ENCODE measurements at places on chromosomes 16 and 17.

- DNase-seq, result no peak
These were observed 7.7 kb upstream of the C16orf78 start for GRCh38 chr16:49365711-49366509.

DNA sequence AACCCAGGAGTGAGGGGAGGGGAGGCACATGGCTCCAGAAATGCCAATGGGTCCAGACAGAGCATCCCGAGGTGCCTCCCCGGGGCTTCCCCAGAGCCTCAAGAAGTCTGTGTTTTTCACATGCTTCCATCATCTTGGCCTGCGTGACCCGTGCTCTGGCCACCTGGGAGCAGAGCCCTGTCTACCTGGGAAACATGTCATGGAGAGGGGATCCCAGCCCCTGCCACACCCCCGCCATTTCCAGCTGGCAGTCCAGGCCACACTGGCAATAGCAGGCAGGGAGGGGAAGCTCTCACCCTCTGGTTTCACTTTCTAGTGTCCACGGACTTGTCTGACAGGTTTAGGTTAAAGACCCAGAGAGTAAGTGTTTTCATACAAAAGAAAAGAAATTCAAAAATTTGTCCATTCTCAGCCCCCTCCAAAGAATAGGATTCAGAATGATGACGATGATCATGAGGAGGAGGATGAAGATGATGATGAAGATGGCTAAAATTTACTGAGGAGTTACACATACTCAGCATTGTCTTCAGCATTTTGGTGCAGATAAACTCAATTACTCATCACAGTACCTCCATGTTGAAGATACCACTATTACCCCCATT is 9.0 kb downstream of the SMIM5 start:
- DNase-seq, result no peak

- no peak for DNase-seq
These were observed 115.7 kb upstream of the KCNJ16 start for GRCh38 chr17:69959283-69959682.

- DNase-seq, result no peak
These were observed 225.4 kb upstream of the HS3ST3A1 start for GRCh38 chr17:13827118-13827517.

DNA sequence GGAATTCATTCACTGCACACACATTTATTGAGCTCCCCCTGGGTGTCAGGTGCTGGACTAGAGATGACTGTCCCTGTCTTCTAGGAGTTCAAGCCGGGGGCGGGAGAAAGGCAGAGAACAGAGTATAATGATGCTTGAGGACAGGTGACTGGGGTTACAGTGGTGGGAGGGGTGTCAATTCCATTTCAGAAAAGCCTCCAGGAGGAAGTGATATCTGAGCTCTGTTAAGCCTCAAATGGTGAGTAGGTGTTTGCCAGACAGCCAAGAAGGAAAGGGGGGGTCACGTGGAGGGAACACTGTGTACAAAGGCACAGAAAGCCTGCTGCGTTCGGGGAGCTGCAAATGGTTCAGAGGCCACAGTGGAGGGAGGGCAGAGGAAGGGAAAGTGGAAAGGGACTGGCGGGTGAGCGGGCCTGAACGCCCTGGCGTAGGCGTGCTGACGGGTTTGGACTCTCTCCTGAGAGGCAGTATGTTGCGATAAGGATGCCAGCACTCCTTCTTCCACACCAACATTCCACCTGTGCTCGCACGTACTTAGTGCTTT is 9.7 kb upstream of the NXPH3 start:
- DNase-seq, result no peak

DNA sequence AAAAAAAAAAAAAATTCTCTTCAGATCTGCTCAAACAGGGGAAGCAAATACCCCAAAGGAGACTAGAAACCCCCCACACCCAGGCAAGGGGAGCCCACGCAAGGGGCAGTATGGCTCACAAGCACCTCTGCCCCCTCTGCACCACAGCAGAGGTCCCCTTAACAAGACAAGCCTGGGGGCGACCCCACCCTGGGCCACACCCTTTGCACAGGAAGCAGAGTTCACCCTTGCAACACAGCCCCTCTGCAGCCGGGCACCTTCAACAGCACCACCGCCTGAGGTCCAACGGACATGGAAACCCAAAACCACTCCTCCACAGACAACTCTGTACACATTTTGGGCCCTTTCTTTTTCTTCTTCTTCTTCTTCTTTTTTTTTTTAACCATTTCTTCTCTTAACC is 12.8 kb downstream of the AXIN1 start:
- no peak for DNase-seq

GRCh38 chr17:50565402-50566350 is 5.2 kb downstream of the CACNA1G start:
- DNase-seq, result no peak

GRCh38 chr16:62224646-62225209 is 188.5 kb upstream of the CDH8 start:
- no peak for DNase-seq

GRCh38 chr17:50547736-50548083 is 736 bp downstream of the SPATA20 start:
- no peak for DNase-seq

GRCh38 chr16:81676883-81677737 is 102.0 kb upstream of the PLCG2 start:
- DNase-seq, result no peak

- DNase-seq, result no peak
These were observed 679.3 kb upstream of the EEF2KMT start for GRCh38 chr16:5776876-5777275.

GRCh38 chr17:34721326-34721725 is 141.9 kb downstream of the TMEM132E start:
- no peak for DNase-seq

GRCh38 chr16:4051591-4051990 is 64.7 kb downstream of the ADCY9 start:
- DNase-seq, result no peak

DNA sequence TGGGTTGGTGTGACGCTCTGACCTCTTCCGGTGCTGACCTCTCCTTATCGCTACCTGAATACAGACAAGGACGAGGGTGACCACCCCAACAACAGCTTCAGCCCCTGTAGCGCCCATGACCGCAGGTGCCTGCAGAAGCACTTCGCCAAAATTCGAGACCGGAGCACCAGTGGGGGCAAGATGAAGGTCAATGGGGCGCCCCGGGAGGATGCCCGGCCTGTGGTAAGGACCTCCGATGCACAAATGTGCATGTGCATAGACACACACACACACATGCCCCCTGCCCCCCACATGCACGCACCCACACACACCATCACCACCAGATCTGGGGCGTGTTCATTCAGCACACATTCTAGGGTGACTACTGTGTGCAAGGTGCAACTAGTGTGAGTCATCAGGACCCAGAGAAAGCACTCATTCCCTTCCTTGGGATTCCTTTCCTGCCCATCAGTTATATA is 9.7 kb downstream of the IGFBP4 start:
- no peak for DNase-seq

DNA sequence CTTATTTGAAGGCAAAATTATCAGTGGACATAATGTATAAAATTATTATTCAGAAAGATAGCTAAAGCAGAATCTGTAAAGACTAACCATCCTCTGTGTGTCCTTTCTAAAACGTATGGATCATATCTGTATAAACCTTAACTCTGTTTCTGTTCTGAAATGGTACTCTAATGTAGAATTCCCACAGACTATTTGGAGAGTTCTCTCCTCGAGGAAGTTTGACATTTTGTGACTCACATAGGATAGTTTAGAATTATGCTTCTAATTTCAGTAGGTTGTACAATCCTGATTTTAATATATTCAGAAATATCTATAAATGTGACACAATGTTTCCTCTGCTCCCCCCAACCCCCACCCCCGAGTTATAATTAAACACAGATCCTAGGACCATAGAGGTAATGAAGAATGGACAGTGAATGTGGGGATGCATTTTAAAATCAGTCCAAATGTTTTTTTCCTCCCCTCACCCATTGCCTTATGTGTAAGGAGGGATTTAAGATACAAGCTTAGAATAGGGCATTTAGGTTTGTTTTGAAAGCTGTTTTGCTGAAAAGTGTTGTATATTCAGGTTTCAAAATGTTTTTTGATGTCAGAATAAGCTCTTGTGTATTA is 66.8 kb downstream of the BCAS3 start:
- DNase-seq, result no peak

DNA sequence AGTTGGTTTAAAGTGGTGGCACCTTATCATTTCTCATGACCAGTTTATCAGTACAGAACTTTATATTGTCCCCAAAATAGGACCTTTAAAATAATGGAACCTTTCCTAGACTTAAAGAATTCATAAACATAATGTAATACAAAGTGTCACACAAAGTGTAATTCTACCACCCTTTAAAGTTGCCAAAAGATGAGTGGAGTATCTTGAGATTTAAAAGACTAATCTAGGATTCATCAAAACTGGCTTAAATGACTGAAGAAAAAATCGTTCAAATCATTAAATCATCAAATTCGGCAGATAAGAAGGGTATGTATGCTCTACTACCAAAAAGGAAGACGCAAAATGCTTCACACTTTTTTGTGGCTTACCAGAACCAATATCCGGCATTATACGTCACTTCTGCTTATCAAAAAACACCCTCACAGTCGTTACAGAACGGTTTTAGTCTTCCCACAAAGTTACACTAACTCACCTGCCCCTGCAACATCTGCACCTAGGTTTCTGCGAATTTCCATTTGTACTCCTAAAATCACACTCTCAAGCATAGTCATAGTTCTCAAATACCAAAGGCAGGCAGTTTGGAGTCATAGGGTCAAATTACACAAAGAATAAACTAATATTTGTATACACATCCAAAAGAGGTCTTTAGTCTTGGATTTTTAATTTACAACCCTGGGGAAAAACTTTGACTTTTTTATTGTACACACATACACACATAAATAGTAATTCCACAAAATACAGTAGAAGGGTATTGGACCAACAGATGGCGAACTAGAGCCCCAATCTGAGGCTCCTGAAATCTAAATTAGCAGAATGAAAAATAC is 1.4 kb upstream of the KANSL1 start:
- DNase-seq, result peak; percentile 27

- no peak for DNase-seq
These were observed 15.3 kb upstream of the NPTX1 start for GRCh38 chr17:80491478-80492342.

DNA sequence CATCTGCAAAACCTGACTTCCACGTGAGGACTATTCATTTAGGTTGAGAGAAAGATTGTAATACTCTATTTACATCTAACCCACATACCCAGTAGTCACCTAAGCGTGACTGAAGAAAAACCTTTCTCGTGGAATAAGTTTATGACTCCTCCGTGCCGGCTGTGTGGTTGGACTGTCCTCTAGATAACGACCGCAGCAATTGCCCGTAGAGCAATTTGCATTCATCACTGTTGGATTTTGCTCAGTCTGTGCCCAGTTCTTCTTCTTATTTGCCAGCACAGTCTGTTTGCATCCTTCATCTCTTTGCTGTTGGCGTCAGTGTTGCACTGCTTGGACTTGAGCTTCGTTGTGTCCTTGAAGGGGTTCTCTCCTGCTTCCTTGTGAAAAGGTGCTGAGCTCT is 131.3 kb downstream of the CYB561 start:
- no peak for DNase-seq

GRCh38 chr16:6308176-6308575 is 1024.5 kb upstream of the RBFOX1 start:
- DNase-seq, result no peak

- DNase-seq, result no peak
These were observed 37.6 kb downstream of the CBFA2T3 start for GRCh38 chr16:88939245-88939971.

DNA sequence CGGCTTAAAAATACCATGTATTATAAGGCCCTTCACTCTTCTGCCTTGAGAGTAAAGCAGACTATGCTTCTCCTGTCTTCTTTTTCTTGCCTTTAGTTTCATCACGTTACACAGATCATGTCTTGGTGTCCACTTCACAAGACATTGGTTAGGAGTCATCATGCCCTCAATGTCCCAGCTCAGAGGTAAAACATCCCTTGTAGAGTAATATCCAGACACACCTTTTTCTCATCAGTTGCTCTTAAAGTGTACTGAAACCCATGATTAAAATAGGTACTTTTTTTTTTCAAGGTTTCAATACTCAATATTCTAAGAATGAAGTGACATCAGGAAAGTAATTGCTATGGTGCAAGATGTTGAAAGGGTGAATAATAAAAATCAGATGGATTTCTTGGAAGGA is 267.8 kb downstream of the PMP22 start:
- DNase-seq, result no peak

DNA sequence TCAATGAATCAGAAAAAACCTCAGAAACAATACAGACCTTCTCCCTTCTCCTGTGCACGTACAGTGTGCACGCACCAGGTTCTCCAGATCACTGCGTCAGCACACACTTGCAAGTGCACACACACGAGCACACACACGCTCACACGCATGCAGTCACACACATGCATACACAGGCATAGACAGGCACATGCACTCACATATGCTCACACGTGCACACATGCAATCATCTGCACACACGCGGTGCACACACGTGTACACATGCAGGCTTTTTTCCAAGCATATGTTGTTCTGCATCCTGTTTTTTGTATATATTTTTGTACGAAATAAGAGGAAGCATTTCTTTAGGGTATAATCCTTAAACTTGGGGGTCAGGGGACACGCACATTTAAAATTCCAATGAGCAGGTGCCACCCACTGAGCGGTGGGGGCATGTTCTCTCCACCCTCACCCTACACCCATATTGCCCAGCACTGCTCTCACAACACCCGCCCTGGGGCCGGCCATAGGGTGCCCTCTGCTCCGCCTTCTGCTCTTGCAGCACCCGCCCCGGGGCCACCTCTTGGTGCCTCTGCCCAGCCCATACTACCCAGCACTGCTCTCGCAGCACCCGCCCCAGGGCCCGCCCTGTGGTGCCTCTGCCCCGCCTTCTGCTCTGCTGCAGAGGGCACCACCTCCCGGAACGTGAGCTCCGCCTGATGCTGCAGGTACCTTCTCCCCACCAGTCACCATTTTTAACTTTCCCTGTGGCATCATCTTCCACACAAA is 20.9 kb downstream of the KLHDC4 start:
- DNase-seq, result no peak

DNA sequence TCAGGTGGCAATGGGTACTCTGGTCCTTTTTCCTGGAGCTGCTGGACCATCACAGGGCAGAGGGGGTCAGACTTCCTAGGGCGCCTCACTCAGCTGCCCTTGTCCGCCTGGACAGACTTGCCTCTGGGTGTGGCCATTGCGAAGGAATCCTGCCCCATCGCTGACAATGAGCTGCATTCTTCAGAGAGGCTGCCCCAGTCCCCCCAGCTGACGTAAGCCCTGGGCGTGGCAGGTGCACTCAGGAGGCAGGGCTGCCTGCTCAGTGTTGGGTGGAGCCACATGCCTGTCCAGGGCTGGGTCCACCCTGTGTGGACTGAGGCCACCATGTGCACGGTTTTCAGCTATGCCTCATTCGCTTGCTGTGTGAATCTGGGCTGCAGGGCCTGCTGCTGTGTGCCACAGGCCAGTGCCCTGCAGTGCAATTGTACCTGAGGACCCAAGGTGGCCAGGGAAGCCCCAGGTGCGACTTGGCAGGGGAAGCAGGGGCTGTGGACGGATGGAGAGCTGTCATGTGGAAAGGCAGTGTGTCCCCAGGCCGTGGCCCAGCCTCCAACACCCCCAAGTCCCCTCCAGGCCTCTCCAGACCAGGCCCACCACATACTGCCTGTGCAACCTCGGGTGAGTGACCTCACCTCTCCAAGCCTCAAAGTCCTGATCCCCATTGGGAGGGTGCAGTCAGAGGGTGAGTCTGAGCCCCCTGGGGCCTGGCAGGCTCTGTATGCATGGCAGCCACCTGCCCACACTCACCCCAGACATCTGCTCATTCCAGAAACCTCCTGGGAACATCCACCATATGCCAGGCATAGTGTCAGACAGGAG is 14.0 kb upstream of the MPRIP start:
- DNase-seq, result no peak

GRCh38 chr17:4607773-4608187 is 23.5 kb downstream of the SMTNL2 start:
- no peak for DNase-seq
